Stimulated activated naive CD4-positive, alpha-beta T cell treated with Interleukin-2 at 50 U/mL for 16 hours (primary cell): ENCODE measurements at places on chromosomes 11 and 22.

DNA sequence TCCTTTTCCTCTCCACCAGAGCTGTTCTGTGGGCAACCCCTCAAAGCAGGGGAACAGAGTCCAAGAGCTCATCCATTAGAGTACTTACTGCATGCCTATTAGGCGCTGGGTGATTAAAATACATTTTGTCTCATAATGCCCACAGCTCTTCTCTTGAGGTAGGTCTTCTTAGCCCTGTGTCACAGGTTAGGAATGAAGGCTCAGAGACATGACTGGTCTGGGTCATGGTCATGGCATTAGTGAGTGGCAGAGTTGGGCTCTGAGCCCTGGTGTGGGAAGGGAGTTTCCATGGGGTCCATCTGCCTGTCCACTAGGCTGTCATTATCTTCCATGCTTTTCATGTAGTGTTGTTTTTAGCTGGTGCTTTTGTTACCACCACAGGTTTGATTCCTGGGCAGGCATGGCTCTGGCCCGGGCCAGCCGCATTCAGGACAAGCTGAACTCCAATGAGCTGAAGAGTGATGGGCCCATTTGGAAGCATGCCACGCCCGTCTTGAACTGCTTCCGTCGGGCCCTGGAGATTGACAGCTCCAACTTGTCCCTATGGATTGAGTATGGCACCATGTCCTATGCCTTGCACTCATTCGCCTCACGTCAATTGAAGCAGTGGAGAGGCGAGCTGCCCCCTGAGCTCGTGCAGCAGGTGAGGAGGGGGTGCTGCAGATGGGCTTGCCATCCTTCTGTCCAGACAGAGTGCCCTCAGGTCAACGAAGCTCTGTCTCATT lies 76.1 kb downstream of the CABIN1 start:
- DNase-seq = no peak

DNA sequence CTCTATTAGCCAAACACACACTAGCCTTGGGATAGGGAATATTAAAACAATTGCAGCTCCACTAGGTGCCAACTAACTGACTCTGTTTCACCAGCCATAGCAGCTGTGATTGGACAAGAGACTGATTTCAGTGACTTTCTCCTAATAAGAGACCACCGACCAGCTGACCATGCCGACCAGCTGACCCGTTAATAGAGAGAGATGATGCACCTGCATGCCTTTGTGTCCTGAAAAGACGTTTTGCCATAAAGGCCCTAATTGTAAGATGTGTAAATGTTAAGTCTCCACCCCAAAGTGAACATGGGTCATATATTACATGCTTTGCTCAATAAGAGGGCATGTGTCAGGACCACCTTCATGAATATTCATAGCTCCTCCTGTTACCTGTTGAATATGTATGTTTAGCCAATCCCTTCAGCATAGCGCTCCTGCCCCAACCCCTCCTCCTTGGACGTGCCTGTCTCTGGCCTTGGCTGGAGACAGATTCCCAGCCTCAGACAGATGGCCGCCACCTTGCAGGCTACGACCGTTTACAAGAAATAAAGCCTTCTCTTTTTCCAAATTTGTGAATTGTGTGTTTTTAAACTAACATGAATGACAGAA lies 1.3 kb upstream of the NADSYN1 start:
- DNase-seq = no peak

DNA sequence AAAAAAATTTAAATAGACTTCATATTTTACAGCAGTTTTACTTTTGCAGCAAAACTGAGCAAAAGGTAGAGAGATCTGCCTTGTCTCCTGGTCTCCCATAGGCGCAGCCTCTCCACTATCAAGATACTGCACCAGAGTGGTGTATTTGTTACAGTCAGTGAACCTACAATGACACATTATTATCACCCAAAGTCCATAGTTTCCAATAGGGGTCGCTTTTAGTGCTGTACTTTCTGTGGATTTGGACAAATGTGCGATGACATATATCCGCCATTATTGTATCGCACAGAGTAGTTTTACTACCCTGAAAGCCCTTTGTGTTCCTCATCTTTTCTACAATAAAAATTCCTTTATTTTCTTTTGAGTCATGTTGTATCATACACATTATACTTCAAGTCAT lies 153.2 kb upstream of the CCDC179 start:
- DNase-seq = no peak

DNA sequence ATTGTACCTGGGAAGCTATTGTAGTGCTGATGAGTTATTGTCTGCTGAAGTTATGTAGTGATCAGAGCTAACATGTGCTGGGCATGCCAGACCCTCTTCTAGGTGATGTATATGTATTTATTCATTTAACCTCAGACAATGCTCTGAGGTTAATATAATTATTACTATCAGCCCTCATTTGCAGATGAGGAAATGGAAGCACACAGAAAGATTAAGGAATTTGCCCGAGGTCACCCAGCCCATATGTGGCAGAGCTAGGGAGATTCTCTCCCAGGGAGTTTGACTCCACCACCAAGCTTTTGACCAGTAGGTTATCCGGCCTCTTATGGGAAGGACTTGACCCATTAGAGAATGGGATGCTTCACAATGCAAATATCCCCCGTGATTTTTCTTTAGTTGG lies 114.2 kb upstream of the NAV2 start:
- DNase-seq = no peak

DNA sequence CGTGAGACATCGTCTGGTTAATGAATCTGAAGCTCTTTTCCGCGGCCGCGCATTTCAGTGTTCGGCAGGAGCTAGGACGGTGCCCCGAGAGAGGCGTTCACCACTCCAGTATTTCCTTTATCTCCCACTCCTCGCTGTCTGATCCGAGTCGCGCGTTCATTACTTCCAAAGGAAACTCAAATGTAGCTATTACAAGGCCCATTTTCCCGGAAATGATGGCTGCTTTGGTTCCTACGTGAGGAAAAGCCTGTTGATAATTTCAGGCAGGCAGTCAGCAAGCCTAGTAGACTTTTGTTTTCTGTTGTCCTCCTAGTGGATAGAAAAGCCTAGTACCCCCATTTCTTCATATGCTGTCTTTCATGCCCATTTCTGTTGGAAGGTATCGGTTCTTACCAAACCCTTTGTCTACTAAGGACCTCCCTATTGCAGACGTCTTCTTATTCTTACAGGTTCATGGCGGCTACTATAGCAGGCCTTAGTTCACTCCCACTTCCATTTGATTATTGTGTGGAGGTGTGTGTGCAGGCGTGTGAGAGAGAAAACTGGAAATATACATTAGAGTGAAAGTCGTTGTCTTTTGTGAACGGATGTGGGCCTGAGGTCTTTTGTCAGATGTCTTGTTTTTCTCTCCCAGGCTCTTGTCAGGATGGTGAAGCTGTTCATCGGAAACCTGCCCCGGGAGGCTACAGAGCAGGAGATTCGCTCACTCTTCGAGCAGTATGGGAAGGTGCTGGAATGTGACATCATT lies 737 bp downstream of the RBM4 start:
- DNase-seq = peak; percentile 28

GRCh38 chr11:19872512-19873145 lies 160.0 kb downstream of the NAV2 start:
- no peak for DNase-seq

- DNase-seq = no peak
Observed at GRCh38 chr11:19696073-19696472, 16.6 kb upstream of the NAV2 start.

- DNase-seq = no peak
Observed at GRCh38 chr22:49426098-49426497, 401.6 kb downstream of the BRD1 start.

GRCh38 chr11:130043575-130043974 lies 26.1 kb upstream of the APLP2 start:
- DNase-seq = no peak

GRCh38 chr22:39181778-39182177 lies 29.3 kb upstream of the CBX7 start:
- no peak for DNase-seq

DNA sequence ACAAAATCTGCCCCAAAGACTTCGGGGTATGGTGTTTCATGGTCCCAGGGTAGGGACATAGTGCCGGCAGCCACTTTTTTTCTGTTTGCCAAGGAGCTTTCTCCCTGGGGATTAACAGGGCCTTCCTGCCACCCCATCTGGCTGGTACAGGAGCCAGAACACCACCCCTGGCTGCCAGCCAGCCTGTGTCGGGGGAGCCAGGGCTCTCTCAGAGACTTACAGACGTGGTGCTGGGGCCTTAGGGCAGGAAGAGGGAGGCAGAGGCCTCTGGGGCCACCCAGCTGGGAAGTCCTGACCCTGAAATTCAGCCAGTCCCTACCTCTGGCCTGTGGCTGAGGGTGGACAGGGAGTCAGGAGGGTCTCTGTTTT lies 52.4 kb upstream of the CDON start:
- no peak for DNase-seq

DNA sequence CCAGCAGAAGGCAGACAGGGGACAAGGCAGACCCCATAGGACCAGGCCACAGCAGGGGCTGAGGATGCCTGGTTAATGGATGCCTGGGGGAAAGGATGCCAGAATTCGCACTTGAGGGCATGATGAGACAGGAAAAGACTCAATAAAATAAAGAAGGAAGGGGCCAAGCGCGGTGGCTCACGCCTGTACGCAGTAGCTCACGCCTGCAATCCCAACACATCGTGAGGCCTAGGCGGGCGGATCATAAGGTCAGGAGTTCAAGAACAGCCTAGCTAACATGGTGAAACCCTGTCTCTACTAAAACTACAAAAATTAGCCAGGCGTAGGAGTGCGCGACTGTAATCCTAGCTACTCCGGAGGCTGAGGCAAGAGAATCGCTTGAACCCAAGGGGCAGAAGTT lies 9.8 kb downstream of the APOBEC3D start:
- no peak for DNase-seq

DNA sequence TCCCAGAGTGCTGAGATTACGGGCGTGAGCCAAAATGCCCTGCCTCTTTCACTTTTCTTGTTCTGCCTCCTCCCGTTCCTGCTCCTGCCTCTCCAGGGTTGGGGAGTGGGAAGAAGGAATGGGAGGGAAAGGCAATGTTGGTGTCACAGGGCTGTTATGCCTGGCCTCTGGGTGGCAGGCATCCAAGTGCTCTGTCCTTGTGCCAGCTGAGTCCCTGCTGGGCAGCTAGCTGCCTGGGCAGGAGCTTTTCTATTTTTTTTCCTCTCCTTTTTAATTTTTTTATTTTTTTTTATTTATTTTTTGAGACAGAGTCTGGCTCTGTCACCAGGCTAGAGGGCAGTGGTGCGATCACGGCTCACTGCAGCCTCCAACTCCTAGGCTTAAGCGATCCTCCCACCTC lies 4.1 kb upstream of the SAC3D1 start:
- no peak for DNase-seq

DNA sequence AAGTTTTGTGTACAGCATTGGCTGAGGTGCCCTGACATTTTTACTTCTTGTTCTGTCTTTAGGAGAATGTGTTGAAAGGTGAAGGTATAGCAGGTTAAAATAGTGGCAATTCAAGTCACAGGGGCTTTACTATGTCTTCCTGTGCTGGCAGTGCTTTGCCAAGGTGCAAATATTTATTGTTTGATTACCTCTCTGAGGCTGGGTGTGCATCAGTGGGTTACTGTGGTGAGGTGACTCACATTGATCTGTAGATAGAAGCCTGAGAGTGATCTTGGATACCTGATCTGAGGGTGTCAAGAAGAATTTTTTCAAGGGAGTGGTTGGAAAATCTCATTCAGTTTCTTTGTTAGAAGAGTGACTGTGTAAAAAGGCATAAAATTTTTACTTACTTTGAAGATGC lies 90.0 kb downstream of the ARHGAP42 start:
- DNase-seq = no peak

GRCh38 chr11:326842-327580 lies 6.4 kb upstream of the IFITM3 start:
- peak; percentile 23 for DNase-seq

- no peak for DNase-seq
Observed at GRCh38 chr11:134233729-134234179, 9.3 kb downstream of the VPS26B start.

- no peak for DNase-seq
Observed at GRCh38 chr11:87851234-87851633, 324.0 kb downstream of the RAB38 start.

- no peak for DNase-seq
Observed at GRCh38 chr22:40605761-40606160, 30.8 kb downstream of the MRTFA start.

DNA sequence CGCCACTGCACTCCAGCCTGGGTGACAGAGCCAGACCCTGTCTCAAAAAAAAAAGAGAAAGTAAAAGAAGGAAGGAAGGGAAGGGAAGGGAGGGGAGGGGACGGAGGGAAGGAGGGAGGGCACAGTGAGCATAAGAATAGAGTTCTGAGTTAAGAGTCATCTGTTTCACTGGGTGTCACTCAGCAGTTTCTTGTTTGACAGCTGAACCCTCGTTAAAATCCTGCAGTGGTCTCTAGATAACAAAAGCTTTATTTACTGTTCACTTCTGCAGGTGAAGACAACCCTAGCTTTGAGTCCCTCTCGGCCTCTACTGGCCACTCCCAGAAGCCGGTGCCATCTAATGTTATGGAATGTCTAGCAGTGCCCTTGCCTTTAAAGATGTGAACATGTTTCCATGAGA lies 71.2 kb downstream of the CLPB start:
- no peak for DNase-seq

DNA sequence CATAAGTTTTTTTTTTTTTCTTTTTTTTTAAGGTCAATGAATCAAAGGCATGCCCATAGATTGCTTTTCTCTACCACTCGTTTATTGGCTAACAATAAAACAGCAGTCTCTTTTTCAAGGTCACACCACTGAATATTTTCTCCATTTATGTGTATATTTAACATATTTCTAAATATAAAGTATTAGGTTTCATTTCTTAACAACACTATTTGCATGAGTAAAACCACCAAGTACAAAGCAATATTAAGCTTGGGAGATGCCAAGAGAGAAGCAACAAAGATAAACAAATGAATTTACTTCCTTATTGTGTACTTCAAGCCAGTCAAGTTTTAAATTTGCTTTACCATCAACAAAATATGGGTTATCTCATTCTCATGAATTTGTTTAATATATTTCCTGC lies 708.9 kb upstream of the CCDC179 start:
- no peak for DNase-seq

GRCh38 chr11:120523196-120523595 lies 11.6 kb downstream of the GRIK4 start:
- DNase-seq = no peak

- DNase-seq = no peak
Observed at GRCh38 chr22:48799227-48799970, 1028.3 kb downstream of the BRD1 start.

- peak; percentile 42 for DNase-seq
Observed at GRCh38 chr11:61026121-61027031, 54.9 kb downstream of the CD6 start.

- no peak for DNase-seq
Observed at GRCh38 chr11:9057888-9058287, 33.5 kb downstream of the SCUBE2 start.

GRCh38 chr11:19691815-19692500 lies 20.7 kb upstream of the NAV2 start:
- DNase-seq = no peak
